ENCODE measurements at places on chromosomes 4 and X.

- DNase-seq = no peak
These were observed 22.4 kb downstream of the NEXMIF start for GRCh38 chrX:74902806-74903205.

GRCh38 chrX:2974961-2975360, 31.4 kb upstream of the ARSH start:
- DNase-seq = no peak

- DNase-seq = no peak
These were observed 10.3 kb upstream of the TREX2 start for GRCh38 chrX:153456161-153456560.

- DNase-seq = peak; percentile 52
These were observed at the start of gene KLB for GRCh38 chr4:39406763-39407583. KLB (plus strand) TSS chr4:39406930; CDS start chr4:39406950, 20 bp downstream.

GRCh38 chrX:46703980-46704379, 54.9 kb downstream of the SLC9A7 start:
- DNase-seq = no peak

DNA sequence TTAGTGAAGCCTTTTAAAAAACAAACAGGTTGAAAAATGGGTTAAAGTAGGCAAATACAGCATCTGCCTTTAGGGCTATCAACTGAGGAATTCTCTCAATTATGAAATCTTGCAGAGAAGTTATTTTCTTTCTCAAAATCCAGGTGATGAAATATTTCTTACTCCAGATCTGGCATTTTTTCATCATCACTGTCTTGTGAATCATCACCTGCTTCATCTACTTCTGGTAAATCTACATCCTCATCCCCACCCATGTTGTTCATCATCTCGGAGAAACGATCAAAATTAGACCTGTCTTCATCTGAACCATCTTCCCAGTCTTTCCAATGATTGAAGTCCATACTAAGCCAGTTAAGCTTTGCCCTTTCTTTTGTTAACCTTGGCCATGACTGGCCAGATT, 33.3 kb upstream of the HPF1 start:
- DNase-seq = no peak

- DNase-seq = no peak
These were observed 159.9 kb downstream of the PCDH7 start for GRCh38 chr4:30879855-30880598.

DNA sequence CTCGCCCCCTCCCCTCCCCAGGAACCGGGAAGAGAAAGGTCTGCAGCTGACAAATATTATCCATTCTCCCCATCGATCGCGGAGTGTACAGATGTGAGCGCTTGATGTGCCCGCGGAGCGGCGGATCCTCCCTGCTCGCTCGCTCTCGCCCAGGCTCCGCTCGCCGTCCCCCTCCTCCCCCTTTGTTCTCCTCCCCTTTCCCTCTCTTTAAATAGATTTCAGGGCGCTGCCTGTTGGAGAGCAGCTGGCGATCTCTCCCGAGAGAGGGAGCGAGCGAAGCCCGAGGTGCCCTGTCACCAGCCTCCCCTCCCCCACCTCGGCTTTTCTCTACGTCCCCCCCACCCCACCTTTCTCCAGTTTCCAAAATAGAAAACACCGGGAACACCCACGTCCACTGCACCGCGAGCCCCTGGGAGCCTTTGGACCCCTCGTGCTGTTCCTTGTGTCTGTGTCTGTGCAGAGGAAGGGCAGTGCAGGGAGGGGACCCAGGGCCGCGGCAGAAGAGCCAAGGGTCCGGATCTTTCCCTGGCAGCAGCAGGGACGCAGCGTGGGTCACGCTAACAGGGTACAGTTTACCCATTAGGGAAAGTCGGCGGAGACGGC, 56.6 kb upstream of the BCOR start:
- DNase-seq = peak; percentile 40

- peak; percentile 67 for DNase-seq
These were observed 24.4 kb downstream of the TXK start for GRCh38 chr4:48109413-48110263.

DNA sequence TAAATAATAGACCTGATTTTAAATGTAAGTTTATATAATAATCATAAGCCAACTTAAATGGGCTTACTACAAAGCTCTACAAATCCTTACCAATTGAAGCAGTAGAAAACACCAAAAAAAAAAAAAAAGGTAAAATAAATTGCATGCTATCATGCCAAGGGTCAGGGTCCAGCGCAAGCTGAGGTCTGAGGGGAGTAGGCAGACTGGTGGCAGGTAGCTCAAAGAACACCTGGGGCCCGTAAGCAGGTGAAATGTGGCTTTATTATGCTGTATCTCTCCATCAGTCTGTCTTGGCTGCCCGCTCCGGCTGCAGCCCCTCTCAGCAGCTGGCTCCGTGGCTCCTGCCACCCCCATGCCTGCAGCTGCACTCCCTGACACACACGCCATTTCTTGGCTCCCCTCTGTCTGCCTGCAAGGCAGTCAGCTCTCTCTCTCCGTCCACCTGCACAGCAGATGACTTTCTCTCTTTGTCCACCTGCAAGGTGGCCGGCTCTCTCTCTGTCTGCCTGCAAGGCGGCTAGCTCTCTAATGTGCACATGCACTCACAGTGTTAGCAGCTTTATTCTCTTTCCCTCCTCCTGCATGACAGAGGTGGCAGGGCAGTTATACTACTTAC, 209.4 kb upstream of the UGT8 start:
- no peak for DNase-seq

- DNase-seq = no peak
These were observed 30.9 kb upstream of the FAM156A start for GRCh38 chrX:52988985-52989917.

GRCh38 chrX:96704629-96705028, 20.0 kb downstream of the DIAPH2 start:
- DNase-seq = no peak

DNA sequence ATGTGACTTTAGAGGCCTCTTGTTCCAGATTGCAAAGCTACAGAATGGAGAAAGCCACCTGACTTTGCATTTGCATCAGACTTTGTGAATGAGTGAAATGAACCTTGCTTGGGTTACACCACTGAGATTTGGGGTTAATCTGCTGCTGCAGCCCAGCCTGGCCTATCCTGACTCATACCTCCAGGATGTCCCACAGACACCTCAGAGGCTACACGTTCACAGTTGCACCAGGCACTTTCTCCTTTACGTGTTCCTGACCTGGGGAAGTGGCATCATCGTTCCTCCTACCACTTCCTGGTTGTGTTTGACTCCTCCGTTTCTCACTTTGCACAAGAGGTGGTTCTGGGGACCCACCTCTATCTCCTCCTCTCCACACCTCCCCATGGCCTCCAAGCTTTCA, 9.2 kb upstream of the SORCS2 start:
- DNase-seq = no peak

DNA sequence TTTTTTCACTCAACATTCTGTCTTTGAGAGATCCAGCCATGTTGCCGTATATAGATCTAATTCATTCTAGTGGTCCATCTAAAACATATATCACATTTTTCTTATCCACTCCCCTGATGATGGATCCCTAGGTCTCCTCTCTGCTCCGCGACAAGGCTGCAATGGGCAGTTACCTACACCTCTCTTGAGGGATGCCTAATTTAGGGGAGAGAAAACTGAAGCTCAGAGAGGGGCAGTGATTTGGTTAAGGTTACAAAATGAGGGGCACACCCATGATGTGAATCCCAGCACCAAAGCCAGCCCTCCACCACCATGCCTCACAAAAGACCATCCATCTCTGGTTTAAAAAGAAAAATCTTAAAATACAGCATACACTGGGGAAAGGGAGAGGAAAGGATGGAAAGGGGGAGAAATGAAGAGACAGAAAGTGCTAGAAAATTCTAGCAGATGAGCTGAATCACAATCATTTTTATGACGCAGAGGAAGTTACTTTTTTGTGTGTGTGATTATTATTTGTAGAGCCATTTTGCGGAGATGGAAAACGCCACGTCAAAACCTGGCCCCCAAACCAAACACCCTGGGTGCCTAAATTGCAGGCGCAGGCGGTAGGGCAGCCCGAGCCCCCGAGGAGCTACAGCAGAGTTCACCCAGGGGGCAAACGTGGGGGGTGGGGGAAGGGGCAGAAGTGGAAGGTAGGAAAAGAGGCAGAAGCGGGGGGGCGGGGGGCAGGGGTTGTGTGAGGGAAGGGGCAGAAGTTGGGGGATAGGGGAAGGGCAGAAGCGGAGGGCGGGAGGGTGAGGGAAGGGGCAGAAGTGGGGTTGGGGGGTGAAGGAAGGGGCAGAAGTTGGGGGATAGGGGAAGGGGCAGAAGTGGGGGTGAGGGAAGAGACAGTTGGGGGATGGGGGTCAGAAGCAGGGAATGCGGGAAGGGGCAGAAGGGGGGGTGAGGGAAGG, 1.3 kb upstream of the TSPYL2 start:
- no peak for DNase-seq

GRCh38 chrX:19609541-19609940, 94.2 kb upstream of the MAP3K15 start:
- no peak for DNase-seq

- peak; percentile 78 for DNase-seq
These were observed 841 bp downstream of the ACOT9 start for GRCh38 chrX:23742174-23742696.

GRCh38 chr4:151195801-151196200, 81.2 kb upstream of the PRSS48 start:
- no peak for DNase-seq

DNA sequence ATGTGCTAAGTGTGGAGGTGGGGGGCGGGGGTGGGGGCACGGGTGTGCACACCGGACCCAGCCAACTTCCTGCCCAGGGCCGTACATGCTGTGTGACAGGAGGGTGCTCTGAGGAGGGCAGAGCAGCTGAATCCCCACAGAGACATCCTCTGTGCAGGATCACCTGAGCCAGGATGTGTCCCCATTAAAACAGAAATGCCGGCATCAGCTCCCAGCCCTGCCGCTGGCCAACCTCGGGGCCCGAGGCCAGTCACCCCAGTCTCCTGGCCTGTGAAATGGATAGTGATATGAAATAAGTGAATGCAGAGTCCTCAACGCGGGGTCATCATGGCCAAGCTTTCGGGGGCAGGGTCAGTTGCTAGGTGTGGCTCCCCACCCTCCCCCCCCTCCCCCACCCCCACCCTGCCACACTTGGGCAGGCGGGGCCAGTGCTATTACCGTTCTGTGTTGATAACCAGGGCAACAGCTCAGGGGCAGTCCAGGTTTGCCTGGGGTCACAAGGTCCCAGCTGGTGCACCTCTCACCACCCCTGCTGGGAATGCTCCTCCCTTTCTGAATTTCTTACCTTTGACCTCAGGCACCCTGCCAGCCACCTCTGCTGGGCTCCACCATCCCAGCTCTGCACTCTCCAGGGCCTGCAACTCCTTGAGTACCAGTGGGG, 227.2 kb upstream of the PSAPL1 start:
- no peak for DNase-seq

DNA sequence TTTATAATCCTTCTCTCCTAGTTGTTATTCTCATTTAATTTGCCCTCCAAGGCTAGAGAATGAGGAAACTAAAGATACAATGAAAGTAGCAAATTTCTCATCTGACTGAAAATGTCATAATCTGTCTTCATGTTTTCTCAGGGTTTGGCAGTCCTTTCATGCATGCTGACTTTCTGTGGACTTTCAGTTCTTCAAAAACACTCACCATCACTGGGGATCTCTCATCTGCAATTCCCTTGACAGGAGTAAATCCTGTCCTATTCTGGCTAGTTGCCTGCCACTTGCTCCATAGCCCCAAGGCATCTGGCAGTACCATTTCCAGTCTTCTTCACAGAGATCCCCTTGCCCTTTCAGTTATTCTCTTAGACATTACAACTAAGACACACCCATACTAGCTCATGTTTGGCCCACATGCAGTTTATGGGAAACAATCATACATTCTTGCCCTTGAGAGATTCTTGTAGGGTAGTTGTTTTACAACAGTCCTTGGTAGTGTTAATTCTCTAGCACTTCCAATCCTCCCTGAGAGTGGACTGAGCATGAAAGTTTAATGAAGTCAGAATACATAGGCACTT, 449.7 kb upstream of the KLHL4 start:
- DNase-seq = no peak

GRCh38 chr4:148004228-148004857, 272.5 kb downstream of the ARHGAP10 start:
- no peak for DNase-seq

DNA sequence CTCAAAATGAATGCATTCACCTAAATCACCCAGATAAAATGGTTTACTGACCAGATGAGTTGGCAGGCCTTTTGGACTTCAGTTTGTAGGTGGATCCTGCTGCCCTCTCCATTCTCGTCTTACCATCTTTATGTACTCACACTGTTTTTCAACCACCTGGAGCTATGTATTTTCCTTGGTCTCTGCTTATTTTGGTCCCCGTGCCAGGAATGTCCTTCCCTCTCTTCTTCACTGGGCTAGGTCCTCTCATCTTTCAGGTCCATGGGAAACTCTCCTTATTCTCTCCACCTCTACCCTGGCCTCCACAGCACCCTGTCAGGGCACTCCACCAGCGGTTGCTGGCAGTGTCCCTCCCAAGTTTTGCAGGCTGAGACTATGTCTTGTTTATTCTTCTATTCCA, 2.6 kb downstream of the GPRIN3 start:
- no peak for DNase-seq

GRCh38 chr4:48692897-48693296, 87.2 kb downstream of the FRYL start:
- DNase-seq = no peak

DNA sequence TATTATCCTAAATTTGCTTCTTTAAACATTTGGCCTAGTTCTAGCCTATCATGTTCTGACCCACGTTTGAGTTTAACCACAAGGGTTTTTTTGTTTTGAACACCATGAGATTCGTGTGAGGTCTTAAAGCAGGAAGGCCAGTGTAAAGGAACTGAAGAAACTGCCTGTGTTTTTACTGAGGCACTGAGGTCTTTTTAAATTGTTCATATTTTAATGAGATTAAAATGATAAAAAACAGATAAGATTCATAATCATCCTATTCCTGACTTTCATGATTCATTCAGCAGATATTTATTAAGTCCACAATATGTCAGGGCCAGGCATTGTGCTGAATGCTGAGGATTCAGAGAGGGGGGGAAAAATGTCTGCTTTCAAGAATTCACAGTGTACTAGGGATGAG, 3.2 kb downstream of the RPS6KA3 start:
- DNase-seq = no peak

DNA sequence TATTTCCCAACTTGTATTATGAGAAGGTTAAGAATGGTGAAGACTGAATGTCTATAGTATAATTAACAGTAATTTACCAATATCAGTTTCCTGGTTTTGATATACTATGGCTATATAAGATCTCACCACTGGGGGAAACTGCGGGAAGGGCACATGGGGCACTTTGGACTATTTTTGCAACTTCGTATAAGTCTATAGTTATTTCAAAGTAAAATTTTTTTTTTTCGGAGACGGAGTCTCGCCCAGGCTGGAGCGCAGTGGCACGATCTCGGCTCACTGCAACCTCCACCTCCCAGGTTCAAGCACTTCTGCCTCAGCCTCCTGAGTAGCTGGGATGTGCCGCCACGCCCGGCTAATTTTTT, 46.1 kb downstream of the CXorf58 start:
- DNase-seq = no peak

GRCh38 chr4:150368667-150369066, 213.3 kb upstream of the MAB21L2 start:
- no peak for DNase-seq

- no peak for DNase-seq
These were observed 189.3 kb upstream of the GPRIN3 start for GRCh38 chr4:89496851-89497250.

GRCh38 chr4:151674804-151675391, 85.9 kb downstream of the GATB start:
- DNase-seq = no peak

Data from ACHN (cell line).